ENCODE measurements at places on chromosomes 6 and 20.

- no peaks in the 10 kb centered on the region for H3K36me3 ChIP-seq
- H3K27ac ChIP-seq = no peak overlapping the region
- no peaks in the 10 kb centered on the region for H3K4me1 ChIP-seq
- H3K4me3 ChIP-seq = no peak overlapping the region
Observed at GRCh38 chr6:8462169-8462568, 26.8 kb upstream of the SLC35B3 start.

DNA sequence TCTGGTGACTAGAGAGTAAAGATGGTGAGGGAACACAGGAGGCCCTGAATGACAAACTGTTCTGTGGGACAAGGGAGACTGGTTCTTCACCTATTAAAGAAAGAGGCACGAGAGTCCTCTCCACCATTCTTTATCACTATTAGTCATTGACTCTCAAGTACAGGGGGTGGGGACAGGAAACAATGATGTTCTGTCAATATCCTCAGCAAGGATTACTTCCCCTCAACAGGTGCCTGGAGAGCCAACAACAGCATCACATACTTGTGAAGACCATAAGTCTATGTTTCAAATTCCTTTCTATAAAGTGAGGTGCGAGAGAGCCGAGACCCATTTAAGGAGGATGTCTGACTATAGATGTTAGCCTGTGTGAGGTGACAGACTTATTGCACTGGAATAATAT lies 72.4 kb upstream of the TBC1D7 start:
- DNase-seq = no peak
- no peaks in the 10 kb centered on the region for H3K36me3 ChIP-seq
- peaks cover 5% of the 10 kb centered on the region for H3K4me1 ChIP-seq
- no peak overlapping the region for H3K27ac ChIP-seq
- H3K27me3 ChIP-seq = no peaks in the 10 kb centered on the region

GRCh38 chr6:87671555-87672029 lies 30.4 kb downstream of the AKIRIN2 start:
- H3K27ac ChIP-seq = no peak overlapping the region
- H3K27me3 ChIP-seq = no peaks in the 10 kb centered on the region
- no peak for DNase-seq
- H3K36me3 ChIP-seq = peaks cover 59% of the 10 kb centered on the region
- H3K4me3 ChIP-seq = no peak overlapping the region

GRCh38 chr6:161996783-161997182 lies 722.9 kb upstream of the AGPAT4 start:
- no peaks in the 10 kb centered on the region for H3K27me3 ChIP-seq
- H3K36me3 ChIP-seq = no peaks in the 10 kb centered on the region
- H3K4me3 ChIP-seq = no peak overlapping the region
- H3K27ac ChIP-seq = no peak overlapping the region

DNA sequence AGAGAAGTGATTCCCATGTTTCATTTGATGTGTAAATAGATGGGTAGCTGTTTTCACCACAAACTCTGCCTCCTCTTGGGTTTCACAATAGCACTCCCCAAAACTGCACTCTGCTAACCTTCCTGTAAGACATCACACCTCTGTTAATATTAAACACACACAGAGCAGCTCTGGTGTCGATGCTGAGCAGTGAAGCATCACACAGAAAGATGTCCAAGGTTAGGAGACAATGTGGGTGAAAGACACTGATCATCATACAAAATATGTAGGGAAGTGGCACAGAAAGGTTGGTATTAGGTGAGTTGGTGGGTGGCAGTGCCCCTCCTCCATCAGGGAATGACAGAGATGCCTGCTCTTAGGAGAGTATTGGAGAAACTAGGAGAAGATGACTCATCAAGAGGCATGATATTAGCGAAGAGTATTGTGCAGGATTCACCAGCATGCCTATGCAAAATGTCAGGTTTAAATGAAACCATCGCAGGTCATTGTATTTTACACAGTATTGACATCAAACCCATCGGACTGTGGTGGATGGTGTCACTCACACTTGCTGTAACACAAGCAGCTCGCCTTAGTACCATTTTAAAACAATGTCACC lies 199.7 kb downstream of the TBXT start:
- no peak for DNase-seq
- no peaks in the 10 kb centered on the region for H3K36me3 ChIP-seq
- no peaks in the 10 kb centered on the region for H3K27me3 ChIP-seq
- H3K4me1 ChIP-seq = no peaks in the 10 kb centered on the region
- no peak overlapping the region for H3K27ac ChIP-seq

GRCh38 chr6:110933912-110934311 lies 24.6 kb upstream of the GTF3C6 start:
- peaks cover 2% of the 10 kb centered on the region for H3K4me1 ChIP-seq
- no peaks in the 10 kb centered on the region for H3K27me3 ChIP-seq
- H3K36me3 ChIP-seq = no peaks in the 10 kb centered on the region
- H3K27ac ChIP-seq = no peak overlapping the region
- DNase-seq = no peak

- H3K27ac ChIP-seq = no peak overlapping the region
- no peaks in the 10 kb centered on the region for H3K36me3 ChIP-seq
- peaks cover 60% of the 10 kb centered on the region for H3K27me3 ChIP-seq
- no peak overlapping the region for H3K4me3 ChIP-seq
- no peaks in the 10 kb centered on the region for H3K4me1 ChIP-seq
Observed at GRCh38 chr20:911882-912600, 4.1 kb downstream of the ANGPT4 start.

- no peak overlapping the region for H3K4me3 ChIP-seq
- no peaks in the 10 kb centered on the region for H3K36me3 ChIP-seq
- H3K27me3 ChIP-seq = no peaks in the 10 kb centered on the region
- H3K27ac ChIP-seq = no peak overlapping the region
- no peak for DNase-seq
Observed at GRCh38 chr6:86706449-86706848, 230.9 kb upstream of the HTR1E start.

- H3K27ac ChIP-seq = no peak overlapping the region
- peaks cover 8% of the 10 kb centered on the region for H3K4me1 ChIP-seq
- H3K4me3 ChIP-seq = no peak overlapping the region
- H3K36me3 ChIP-seq = no peaks in the 10 kb centered on the region
- DNase-seq = no peak
- peaks cover 18% of the 10 kb centered on the region for H3K27me3 ChIP-seq
Observed at GRCh38 chr20:45183084-45183483, 8.4 kb downstream of the PI3 start.

- no peak overlapping the region for H3K4me3 ChIP-seq
- no peaks in the 10 kb centered on the region for H3K27me3 ChIP-seq
- no peaks in the 10 kb centered on the region for H3K36me3 ChIP-seq
- no peak overlapping the region for H3K27ac ChIP-seq
Observed at GRCh38 chr20:52457826-52458225, 266.2 kb upstream of the ZFP64 start.

DNA sequence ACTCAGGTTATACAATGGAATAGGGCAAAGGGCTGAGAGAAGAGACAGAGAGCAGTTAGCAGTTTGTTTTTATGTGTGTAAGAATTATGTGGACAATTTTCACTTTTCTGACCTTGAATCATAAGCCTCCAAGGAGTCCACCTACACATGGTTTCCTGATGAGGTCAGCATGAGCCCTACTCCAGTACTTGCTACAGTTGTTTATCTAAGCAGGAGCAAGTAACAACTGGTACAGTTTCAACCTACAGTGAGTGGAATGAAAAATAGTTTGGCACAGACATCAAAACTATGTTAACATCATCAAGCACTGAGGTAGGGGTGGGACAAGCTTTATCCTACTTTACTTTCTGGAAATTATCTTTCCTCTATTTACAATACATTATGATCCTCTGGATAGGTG lies 426.7 kb upstream of the ID4 start:
- H3K27me3 ChIP-seq = no peaks in the 10 kb centered on the region
- no peaks in the 10 kb centered on the region for H3K4me1 ChIP-seq
- H3K4me3 ChIP-seq = no peak overlapping the region
- no peak for DNase-seq
- H3K27ac ChIP-seq = no peak overlapping the region

GRCh38 chr6:162157167-162157870 lies 570.2 kb downstream of the PRKN start:
- no peaks in the 10 kb centered on the region for H3K36me3 ChIP-seq
- no peak for DNase-seq
- H3K27ac ChIP-seq = no peak overlapping the region
- H3K4me3 ChIP-seq = no peak overlapping the region
- no peaks in the 10 kb centered on the region for H3K27me3 ChIP-seq
